Transverse colon (tissue), 4 donors: ENCODE measurements at places on chromosomes 16 and 17.

DNA sequence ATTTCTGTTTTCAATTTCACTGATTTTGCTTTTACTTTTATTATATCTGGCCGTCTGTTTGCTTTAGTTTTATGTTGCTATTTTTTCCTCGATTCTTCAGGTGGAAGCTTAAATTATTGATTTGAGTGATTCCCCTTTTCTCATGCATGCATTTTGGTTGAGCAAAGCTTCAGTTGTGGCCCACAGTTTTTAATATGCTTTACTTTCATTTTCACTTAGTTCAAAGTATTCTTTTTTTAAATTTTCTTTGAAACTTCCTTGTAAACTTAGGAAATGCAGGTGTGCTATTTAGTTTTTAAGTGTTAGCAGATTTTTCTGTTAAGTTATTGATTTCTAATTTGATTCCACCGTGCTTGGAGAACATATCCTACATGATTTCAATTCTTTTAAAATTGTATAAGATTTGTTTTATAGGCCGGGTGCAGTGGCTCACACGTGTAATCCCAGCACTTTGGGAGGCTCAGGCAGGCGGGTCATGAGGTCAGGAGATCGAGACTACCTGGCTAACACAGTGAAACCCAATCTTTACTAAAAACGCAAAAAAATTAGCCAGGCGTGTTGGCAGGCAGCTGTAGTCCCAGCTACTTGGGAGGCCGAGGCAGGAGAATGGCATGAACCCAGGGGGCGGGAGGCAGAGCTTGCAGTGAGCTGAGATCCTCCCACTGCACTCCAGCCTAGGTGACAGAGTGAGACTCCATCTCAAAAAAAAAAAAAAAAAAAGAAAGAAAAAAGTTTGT is 531.2 kb downstream of the KIF2B start:
- DNase-seq = no peak

DNA sequence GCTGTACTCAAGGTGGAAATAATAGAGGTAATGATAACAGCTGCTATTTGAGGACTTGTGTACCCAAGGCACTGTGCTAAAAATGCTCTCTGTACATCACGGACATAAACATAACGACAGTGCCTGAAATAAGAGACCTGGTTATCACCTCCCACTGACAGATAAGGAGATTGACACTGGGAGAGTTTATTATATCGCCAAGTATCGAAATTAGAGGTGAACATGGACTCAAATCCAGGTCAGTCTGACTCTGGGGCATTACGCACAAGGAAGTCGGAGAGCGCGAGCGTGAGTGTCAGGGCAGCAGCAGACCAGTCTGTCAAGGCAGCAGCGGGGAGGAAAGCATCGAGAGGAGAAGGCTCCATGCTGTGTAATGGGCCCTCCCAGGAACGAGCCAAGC is 57.1 kb downstream of the GOSR1 start:
- no peak for DNase-seq

DNA sequence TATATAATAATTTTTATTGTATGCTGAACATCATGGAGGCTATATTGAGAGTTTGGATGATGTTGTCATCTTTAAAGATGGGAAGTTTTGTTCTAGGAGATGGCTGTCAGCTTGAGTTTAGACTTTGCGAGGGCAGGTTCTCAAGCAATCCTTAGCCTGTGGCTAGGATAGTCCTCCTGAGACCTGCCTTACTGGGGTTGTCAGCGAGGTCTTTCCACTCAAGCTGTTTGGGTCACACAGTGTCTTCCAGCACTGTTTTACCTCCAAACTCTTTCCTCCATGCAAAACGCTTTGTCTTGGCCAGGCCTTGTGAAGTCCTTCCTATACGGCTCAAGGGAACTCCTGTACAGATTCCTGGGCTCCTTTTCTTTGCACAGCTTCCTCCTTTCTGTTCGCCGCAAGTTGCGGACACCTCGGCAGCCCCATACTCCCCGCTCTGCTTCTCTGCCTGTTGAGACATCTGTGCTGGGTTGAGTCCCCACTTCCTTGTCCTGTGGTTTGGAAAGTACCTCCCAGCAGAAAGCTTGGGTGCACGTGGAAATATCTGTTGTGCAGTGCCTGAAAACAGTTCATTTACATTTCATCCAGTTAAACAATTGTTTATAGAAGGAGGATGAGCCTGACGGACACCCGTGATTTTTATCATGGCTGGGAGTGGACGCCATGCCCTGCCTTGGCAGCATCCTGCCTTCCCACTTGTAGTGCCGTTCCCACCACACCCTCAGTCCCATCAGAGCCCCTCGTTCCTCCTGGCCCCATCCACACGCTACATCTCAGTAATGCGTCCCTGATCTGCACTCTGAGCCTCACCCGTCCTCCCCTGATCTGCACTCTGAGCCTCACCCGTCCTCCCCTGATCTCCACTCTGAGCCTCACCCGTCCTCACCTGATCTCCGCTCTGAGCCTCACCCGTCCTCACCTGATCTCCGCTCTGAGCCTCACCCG is 55.0 kb upstream of the CBFA2T3 start:
- peak; percentile 56 for DNase-seq

- no peak for DNase-seq
These were observed 4.8 kb downstream of the IRX5 start for GRCh38 chr16:54935266-54935968.

DNA sequence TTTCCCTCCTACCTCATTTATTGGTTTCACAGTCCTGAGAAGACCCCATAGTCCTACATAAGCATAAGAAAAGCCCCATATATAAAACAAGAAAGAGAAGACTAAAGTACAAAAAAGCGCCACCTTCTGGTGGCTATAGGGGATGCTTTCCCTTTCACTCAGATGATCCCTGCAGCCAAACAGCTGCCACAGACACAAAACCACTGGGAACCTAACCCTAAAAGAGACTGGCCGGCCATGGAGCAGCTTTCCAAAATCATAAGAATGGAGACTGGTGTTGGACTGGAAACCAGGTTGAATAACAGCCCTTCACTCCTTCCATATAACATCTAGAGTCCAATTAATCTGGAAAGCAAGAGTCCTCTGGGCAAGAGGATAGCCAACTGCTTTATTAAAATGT is 11.4 kb downstream of the DYNC1LI2 start:
- DNase-seq = peak; percentile 32

- no peak for DNase-seq
These were observed 27.1 kb downstream of the PMP22 start for GRCh38 chr17:15238057-15238456.

DNA sequence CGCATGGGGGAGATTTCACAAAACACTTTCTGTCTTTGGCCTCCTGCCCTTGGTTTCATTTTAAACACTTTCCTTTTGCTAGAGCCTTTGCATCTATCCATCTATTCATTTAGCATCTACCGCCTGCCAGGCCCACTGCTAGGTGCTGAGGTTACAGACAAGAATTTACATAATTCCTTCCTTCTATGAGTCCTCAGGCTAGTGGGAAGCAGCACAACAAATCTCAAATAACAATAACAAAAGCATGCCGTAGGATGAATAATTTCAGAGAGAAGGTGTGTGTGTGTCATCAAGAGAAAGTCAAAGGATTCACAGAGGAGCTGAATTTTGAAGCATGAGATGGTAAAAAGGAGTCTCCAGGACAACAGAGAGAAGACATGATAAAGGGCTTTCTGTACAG is 6.1 kb upstream of the SLC46A1 start:
- no peak for DNase-seq

DNA sequence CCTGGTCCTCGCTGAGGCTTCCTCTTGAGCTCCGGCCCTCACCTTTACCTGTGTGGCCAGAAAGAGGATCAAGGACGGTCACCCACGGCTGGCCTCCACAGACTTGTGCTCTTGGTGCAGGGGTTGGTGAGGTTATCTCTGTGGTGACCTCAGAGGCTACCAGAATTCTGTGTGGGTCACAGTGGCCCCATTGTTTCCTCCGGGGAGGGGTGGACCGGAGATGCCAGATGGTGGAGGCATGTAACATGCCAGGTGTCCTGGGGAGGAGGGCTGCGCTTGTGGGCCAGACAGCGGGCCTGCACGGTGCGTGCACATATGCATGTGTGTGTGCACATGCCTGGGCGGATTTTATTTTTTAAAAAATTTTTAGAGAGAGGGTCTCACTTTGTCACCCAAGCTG is 6.3 kb downstream of the SGCA start:
- DNase-seq = no peak

DNA sequence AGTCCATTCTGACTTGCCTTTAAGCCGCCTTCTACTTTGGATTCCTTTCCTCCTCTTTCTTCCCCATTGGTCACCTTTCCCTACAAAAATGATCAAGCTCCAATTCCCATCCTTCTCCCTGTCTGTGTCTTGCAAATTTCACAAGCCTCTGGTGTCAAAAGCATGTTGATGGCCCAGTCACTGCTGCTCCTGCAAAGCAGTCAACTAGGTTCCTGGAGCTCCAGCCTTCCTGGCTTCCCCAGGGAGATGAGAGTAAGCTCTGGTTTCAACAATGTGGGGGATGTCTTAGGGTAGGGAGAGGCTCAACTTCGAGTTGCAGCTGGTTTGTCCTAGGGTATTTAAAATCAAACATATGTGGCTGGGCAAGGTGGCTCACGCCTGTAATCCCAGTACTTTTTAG is 36.1 kb upstream of the HELZ start:
- no peak for DNase-seq

DNA sequence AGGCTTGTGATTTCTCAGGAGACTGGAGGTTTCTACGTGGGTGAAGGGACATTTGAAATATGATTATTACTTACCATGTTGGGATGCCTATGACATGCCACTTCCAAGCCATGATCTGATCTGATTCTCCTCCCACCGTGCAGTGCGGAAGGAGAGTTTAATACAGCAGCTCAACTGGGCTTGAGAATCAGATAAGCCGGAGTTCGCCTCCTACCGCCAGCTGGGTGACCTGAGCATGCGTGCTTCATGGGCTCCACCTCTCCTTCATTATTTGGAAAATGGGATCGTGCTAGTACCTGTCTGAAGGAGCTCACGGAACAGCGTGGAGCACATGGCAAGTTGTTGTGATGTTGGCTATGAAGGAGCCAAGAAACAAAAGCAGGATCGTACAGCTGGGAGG is 12.4 kb upstream of the TIMP2 start:
- no peak for DNase-seq

- DNase-seq = no peak
These were observed 14.6 kb downstream of the RSL1D1 start for GRCh38 chr16:11836650-11837244.

DNA sequence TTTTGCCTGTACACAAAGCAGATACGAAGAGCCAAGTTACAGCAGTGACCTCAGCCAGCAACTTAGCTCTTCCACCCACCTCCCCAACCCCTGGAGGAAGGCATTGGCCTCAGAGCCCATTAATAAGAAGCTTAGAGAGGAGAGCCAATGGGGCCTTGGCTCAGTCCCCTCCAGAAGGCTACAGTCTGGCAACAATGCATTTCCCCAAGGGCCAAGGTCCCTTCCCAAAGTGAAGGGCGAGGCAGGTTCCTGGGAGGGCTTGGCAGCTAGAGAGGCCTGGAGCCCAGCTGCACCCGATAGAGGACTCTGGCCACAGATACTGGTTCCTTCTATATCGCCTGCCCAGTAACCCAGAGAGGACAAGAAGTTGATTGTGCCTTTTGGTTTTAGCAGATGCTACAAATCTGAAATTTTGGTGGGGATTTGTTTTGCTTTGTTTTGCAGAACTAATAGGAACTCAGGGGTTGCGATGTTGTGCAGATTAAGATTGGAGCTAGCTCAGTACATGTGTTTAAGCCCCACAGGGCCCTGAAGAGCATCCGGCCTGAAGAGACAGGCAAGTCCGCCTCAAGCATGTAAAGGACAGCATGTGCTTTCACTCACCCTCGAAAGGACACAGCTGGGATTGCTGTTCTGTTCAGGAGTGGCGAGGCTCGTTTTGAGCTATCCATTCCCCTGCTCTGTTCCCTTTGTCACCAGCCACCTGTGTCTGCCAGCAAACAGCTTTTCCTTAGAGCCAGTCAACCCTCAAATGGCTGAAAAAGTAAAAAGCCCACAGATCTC is 12.0 kb upstream of the PNPO start:
- DNase-seq = no peak

DNA sequence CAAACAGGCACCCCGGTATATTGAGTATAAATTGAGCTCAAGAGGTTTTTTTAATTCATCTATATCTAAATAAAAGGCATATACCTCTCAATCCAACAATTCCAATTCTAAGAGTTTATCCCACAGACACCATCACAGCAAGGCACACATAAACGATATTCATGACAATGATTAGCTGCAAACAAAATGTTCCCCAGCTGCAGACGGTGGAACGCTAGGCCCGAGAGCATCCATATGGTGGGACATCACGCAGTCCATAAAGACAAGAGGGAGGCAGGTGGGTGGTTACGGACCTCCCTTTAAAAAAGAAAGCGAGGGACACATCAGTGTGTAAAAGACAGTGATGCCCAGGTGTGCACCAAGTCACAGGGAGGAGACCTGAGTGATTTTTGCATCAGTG is 28.1 kb downstream of the MEAK7 start:
- no peak for DNase-seq

- no peak for DNase-seq
These were observed 509 bp upstream of the ATAD5 start for GRCh38 chr17:30831257-30831656.

DNA sequence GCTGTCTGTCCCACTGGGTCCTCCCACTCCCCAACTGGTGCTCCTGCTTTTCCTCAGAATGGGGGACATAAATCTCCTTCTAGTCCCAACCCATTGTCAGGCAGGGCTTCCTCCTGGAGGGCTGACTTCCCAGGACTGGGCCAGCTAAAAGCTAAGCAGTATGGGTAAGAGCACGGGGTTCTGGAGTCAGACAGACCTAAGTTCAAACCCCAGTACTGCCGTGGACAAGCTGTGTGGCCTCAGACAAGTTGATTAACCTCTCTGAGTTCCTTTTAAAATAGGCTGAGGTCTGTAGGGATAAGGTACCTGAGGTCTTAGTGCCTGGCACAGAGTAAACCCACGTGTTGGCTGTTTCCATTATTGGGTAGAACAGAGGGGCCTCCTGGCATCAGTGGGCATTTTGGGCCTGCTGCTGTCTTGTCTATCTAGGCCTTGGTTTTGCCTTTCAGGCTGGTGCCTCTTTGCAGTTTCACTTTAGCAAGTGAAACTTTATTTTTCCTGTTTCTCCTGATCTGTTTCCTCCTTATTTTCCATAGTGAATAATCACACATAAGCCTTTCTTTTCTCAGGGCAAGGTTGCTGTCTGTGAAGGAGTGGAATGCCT is 114.6 kb downstream of the PRKCB start:
- no peak for DNase-seq

- DNase-seq = no peak
These were observed 13.8 kb upstream of the MC1R start for GRCh38 chr16:89904606-89905510.

DNA sequence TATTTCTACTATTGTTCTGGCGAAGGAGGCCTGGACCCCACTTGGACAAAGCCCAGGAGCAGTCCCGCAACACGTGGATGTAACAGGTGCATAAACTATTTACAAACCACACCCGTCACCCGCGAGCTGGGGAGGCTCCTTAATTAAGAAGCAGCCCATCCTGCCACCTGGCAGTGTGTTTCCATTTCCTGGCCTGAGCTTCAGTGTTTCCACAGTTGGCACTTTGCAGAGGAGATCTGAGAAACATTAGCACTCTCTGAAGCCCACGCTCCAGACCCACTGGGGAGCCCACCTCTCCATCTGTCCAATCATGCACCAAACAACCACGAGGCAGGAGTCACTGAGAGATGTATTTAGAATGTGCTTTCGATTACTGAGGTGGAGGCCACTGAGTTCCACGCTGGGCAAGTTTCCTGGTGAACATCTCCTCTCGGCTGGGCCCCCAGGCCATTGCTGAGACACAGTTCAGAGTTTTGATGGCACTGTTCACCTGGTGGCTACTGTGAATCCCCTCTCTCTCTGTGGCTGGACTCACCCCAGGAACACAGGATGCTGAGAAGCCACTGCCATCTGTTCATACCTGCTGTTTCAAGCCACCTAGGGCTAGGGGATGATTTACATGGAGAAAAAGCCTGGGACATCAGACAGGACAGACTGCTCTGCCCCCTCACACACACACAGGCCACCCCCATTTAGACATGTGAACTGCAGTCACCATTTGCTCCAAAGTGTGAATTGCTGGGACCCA is 129.1 kb downstream of the AIPL1 start:
- DNase-seq = no peak
